ENCODE measurements at places on chromosomes 5 and 9.

GRCh38 chr9:105360344-105360743, 87.5 kb upstream of the FSD1L start:
- DNase-seq = no peak

DNA sequence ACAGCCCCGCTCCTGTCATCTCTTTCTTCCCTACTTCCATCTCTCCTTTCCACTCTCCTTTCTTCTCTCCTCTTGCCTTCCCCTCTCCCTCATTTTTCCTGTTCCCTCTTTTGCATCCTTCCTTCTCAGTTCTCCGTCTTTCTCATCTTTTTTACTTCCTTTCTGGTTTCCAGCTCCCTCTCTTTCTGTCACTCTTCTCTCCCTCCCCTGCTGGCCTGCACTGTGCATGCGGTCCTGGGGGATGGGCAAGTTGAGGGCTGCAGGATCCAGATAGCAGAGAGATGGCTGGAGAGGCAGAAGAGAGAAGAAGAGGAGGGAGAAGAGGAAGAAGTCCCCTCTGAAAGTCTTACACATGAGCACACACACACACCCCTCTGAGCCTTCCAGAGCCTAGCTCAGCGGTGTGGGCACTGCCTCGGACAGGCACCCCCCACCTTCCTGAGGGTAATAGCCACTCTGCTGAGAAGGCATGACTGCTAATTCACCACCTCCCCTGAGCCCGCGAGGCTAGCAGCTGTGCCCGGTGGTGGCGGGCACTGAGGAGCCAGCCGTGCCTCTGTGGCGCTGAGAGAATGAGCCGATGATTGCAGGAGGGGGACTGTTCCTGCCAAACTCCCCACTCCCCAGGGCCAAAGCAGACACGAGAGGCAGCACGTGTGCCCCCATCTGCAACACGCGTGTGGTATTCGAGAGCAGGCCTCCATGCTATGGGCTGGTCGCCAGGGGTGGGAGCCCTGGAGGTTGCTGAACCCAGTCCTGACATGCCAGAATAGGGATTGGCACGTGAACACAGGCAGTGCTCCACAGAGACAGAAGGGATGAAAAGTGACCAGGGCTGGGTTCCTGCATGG, 3.7 kb upstream of the CAMK2A start:
- no peak for DNase-seq

- DNase-seq = no peak
Measured at GRCh38 chr5:124173386-124173785, 573.1 kb downstream of the ZNF608 start.

DNA sequence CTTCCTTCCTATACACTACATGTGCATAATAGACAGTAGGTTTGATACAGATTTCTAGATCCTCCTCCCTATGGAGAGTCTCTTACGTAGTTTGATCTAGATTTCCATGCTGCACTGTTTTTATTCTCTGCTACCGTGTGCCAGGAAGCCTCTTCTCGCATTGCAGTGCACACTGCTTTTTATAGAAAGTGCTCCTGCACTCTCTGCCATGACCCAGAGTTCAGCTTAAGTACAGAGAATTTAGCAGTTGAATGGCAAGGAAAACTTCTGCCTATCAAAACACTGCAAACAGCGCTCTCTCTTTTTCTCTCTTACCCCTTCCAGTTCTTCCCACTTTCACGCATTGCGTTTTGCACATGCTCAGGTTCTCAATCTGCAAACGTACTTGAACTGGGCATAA, 187.4 kb downstream of the ARHGAP26 start:
- no peak for DNase-seq

DNA sequence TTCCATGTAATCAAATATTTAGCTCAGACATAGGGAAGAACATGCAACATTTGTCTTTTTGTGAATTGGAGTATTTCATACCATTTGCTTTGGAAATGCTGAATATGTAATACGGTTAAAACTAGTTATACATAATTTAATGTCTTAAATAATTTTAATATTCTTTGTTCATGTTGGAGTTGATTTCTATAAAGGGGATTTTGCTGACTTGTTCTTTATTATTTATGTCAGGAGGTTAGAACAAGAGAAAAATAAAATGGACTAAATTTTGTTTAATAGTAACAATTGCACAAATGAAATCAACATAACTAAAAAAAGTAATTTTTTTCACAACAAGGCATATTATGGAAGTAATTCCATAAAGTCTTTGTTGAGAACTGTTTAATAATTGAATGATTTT, 170.0 kb upstream of the CDH18 start:
- no peak for DNase-seq

DNA sequence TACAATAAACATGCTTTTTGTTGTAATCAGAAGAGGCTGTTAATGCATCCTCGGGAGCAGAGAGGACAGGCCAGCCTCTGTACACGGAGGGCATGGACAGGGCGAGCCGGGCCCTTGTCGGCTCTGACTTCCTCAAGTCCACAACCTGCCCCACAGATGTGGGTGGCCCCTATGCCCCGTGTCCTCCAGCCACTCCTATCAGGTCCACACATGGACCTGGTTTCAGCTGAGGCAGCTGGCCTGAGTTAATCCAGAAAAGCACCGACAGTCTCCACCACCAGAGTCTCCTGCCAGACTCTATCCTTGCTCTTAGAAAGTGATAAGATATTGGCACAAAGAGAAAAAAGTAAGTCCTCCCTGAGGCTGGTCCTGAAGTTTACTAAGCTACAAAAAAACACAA, 52.4 kb upstream of the PHYKPL start:
- no peak for DNase-seq

- no peak for DNase-seq
Measured at GRCh38 chr9:79524266-79524665, 47.5 kb upstream of the TLE4 start.

- DNase-seq = no peak
Measured at GRCh38 chr5:10831419-10831818, 70.4 kb upstream of the DAP start.

GRCh38 chr5:55711507-55712022, 559 bp downstream of the SLC38A9 start:
- no peak for DNase-seq

DNA sequence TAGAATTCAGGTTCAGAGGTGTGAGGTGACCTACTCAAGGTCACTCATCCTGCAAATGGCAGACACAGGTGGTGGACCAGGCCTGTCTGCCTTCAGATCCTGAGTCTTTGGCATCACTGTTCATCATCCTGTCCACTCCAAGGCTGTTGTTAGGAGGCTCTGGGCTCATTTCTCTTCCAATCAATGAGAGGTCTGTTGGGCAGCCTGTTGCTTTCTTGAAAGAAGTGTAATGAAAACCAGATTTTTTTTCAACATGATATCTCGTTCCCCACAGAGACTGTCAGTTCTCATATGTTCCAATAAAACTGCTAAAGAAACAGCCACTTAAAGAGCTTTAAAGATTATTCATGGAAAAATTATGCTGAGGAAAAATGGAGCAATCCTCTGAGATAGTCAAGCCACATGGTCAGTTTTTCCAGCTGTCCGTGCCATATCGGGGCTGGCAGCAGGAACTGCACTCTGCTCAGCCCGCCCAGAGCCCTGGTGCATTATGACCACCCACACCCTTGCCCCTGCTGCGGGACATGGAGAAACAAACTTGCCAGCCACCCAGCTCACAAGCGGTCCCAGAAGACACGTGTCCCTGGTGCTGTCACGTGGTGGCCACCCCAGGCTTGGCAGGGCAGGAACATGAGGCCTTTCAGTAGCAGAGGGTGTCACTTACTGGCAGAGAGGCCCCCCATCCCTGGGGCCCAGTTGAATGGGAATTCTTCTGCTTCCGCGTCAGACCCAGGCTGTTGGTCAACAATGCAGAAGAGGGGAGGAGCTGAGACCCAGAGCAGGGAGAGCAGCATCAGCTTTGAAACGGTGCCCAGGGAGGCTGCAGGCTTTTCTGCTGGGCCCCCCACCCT, 63.7 kb upstream of the ANGPTL2 start:
- no peak for DNase-seq

DNA sequence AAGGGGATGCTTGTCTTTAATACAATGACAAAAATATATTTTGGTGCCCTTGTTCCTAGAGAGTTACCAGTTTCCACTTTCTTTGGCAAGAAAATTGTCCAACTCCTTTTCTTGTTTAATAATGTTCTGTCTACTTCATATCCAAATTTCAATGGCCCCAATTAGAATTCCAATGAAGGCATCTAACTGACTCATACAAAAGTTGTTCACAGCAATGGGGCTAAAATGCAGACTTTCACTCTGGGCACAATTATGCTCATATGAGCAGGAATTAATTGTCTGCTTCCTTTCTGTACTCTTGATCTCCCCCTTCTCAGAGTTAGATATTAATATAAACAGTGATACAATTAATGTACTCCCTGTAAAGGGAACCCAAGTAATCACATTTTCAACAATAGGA, 42.1 kb upstream of the ZNF622 start:
- DNase-seq = no peak

DNA sequence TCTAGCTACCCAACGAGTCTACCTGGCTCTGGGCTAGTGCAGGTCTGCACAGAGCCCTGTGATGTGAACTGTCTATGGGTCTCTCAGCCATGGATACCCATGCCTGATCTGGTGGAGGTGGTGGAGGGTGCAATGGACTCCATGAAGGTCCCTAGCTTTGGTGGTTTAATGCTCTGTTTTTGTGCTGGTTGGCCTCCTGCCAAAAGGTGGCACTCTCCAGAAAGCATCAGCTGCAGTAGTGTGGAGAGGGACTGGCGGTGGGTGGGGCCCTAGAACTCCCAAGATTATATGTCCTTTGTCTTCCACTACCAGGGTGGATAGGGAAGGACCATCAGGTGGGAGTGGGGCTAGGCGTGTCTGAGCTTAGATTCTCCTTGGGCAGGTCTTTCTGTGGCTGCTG, 290.1 kb downstream of the AGTPBP1 start:
- no peak for DNase-seq

DNA sequence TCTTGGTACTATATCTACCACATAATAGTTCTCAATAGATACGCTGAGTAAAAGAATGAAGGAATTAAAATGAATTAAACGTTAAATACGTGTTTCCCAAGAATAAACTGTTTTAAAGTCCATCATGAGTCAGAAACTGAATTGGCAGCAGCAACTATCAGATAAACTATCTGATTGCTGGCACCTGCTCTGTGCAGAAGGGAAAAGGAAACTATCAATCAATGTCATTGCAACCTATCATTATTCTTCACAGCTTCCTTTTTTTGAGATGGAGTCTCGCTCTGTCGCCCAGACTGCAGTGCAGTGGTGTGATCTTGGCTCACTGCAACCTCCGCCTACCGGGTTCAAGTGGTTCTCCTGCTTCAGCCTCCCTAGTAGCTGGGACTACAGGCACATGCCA, 8.8 kb upstream of the WDR36 start:
- DNase-seq = no peak

- no peak for DNase-seq
Measured at GRCh38 chr5:91474201-91474600, 91.1 kb upstream of the ARRDC3 start.

DNA sequence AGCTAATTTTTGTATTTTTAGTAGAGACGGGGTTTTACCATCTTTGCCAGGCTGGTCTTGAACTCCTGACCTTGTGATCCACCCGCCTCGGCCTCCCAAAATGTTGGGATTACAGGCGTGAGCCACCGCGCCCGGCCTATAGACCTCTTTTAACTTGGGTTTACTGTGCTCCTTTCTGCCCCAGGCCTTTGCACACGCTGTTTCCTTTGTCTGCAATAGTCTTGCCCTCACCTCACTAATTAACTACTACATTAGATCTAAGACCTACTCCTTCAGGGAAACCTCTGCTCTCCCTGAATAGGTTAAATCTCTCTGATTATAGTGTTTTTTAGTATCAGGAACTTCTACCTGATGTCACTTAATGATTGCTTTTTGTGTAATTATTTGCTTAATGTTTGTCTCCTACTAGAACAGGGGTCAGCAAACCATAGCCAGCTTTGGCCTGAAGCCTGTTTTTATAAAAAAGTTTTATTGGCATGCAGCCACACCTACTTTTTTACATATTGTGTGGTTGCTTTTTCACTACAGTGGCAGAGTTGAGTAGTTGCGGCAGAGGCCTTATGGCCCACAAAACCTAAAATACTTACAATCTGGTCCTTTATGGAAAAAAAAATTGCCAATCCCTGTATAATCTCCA, 31.2 kb upstream of the TLE1 start:
- no peak for DNase-seq

DNA sequence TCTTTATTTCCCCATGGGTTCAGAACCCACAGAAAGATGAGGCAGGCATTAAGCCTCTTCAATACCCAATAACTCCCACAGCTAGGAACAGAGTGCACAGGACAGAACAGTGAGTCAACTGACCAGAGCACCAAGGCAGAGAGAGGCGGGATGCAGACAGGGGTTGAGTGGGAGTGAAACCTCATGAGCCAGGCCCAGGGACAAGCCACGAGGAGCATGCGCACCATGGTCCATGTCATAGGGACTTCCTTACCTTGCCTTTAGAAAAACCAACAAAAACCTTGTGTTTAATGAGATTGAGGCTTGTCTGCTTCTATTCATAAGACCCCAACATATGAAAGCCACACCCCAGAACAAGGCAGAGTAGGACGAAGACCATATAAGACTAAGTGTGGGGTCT, 330.6 kb downstream of the DEPDC1B start:
- DNase-seq = no peak

DNA sequence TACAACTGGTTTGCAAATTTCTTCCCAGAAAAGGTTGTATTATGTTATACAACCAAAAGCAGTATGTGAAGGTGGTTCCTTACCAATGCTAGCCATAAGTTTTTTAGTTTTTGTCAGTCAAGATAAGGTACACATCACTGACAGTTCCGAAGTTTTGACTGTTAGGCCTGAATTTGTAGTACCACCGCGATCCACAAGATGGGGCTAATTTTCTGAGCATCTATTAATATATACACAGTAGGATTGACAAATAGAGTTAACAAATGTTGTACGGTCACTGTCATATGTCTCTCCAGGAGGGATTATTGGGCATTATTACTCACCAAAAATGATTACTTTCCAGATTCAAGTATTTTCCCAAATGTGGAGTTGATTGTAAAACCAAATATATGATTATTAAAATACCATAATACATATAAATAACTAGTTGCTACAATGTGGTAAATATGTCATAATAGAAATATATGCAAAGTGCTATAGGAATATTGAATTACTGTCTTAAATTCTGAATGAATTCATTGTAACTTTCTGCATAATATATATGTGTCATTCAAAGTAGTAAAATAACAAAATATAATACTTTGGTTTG, 28.4 kb upstream of the LRRC19 start:
- no peak for DNase-seq

GRCh38 chr5:60856066-60856465, 12.0 kb upstream of the ELOVL7 start:
- DNase-seq = no peak

DNA sequence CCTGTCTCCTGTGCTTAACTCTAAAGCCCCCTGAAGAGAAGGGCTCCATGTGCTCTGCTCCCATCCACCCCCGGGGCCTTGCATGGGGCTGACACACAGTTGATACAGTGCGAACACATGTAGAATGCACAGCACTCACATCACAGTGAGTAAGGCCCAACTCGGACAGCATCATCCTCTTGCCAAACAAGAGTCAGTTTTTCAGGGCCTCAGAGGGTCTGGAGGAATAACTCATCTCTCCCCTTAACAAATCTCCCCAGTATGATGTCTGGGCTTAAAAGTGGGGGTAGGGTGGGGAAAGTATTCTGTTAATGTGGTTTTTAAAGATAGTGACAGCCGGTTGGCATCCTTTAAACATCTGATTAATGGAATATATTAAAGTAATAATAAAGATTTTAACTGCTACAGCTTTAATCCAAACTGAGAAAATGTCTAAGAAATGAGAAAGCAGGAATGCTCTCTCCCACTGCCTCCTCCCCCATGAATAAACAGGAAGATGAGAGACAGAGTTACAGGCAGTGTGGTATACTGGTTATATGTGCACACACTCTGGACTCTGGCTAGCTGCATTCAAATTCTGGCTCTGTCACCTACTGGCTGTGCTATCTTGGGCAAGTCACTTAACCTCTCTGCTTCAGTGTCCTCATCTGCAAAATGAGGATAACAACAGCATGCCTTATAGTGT, 22.5 kb downstream of the APBA1 start:
- DNase-seq = no peak

Data from activated naive CD4-positive, alpha-beta T cell (primary cell).